ENCODE measurements at places on chromosomes 11 and 22. TPM values are rescaled to one million over a fixed set of nuclear protein-coding genes. Genes with fewer than 3 reads are reported as not detected.

GRCh38 chr11:65625628-65626342 is 10.2 kb downstream of the PCNX3 start:
- no peak overlapping the region for H3K4me3 ChIP-seq
- H3K36me3 ChIP-seq: peaks cover 32% of the 10 kb centered on the region
- H3K27ac ChIP-seq: no peak overlapping the region
- DNase-seq: no peak
- no peaks in the 10 kb centered on the region for H3K27me3 ChIP-seq
- H3K4me1 ChIP-seq: no peaks in the 10 kb centered on the region

DNA sequence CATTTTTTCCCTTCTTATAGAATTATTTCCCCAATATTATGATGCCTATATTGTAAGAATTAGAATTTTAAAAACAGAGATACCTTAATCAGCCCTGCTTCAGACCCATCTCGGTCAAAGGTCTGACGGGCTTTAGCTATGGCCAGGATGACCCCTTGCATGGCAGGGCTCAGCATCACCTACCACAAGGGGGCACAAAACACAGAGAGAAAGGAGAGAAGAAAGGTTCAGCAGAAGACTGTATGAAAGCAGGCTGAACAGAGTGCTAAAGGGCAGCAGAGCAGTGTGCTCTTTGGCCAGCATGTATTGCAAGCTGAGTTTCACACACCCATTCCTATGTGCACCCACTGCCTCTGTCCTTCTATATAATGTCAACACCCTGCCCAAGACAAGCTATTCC is 26.8 kb downstream of the CLDN25 start:
- peaks cover 21% of the 10 kb centered on the region for H3K4me1 ChIP-seq
- H3K4me3 ChIP-seq: no peak overlapping the region
- no peak overlapping the region for H3K27ac ChIP-seq
- H3K36me3 ChIP-seq: peaks cover 44% of the 10 kb centered on the region
- H3K27me3 ChIP-seq: no peaks in the 10 kb centered on the region

GRCh38 chr11:70090961-70091381 is 12.9 kb downstream of the ANO1 start:
- H3K27ac ChIP-seq: no peak overlapping the region
- DNase-seq: no peak
- peaks cover 51% of the 10 kb centered on the region for H3K27me3 ChIP-seq
- no peak overlapping the region for H3K4me3 ChIP-seq

DNA sequence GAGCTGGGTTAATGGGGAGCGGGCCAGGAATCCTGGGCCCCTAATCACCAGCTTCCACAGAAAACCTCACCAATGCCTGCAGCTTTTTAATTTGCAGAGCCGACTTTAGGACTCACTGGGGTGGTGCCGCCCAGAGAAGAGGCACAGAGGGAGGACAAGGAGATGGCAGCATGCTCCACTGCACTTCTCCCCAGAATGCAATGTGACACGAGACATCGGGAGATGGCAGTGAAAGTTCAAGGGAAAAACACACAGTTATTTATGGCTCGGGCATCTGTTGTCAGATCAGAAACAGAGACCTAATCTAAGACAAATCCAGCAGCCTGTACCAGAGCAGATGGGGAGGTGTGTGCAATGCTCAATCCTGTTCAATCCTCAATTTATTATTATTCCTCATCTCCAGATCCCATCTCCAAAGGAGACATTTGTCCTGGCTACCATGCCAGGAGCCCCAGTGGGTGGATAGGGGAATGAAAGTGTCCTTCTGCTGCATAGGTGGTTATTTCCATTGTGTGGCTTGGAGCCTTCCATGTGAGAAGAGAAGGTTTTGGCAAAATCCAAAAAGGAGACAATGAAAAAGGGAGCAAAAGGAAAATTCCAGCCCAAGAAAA is 250.0 kb downstream of the NXPE2 start:
- no peaks in the 10 kb centered on the region for H3K27me3 ChIP-seq
- H3K36me3 ChIP-seq: no peaks in the 10 kb centered on the region
- no peaks in the 10 kb centered on the region for H3K4me1 ChIP-seq
- H3K4me3 ChIP-seq: no peak overlapping the region

GRCh38 chr22:43479962-43480361 is 68.1 kb downstream of the MPPED1 start:
- no peak overlapping the region for H3K4me3 ChIP-seq
- H3K36me3 ChIP-seq: no peaks in the 10 kb centered on the region
- no peak overlapping the region for H3K27ac ChIP-seq
- DNase-seq: no peak

GRCh38 chr11:68282141-68282860 is 10.5 kb upstream of the C11orf24 start:
- H3K27me3 ChIP-seq: no peaks in the 10 kb centered on the region
- no peaks in the 10 kb centered on the region for H3K4me1 ChIP-seq
- H3K27ac ChIP-seq: no peak overlapping the region
- no peak for DNase-seq

PUS3 gene
- total RNA-seq: 14.6 TPM

DNA sequence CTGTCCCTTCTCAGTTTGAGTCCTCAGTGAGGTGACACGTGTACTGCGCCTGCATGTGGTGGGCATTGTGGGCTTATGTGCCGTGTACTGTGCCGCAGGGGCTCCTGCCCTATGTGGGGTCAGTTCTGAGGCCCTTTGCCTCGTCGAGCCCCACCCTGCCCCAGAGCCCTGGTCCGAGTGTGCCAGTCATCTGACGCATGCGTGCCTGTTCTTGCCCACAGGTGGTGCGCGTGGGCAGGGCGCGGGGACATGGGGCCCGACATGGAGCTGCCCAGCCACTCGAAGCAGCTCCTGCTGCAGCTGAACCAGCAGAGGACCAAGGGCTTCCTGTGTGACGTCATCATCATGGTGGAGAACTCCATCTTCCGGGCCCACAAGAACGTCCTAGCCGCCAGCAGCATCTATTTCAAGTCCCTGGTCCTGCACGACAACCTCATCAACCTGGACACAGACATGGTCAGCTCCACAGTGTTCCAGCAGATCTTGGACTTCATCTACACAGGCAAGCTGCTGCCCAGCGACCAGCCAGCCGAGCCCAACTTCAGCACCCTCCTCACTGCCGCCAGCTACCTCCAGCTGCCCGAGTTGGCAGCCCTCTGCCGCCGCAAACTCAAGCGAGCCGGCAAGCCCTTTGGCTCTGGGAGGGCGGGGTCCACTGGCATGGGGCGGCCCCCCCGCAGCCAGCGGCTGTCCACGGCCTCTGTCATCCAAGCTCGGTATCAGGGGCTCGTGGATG is 22.3 kb upstream of the TMEM191C start:
- H3K4me3 ChIP-seq: no peak overlapping the region
- peak; percentile 80 for DNase-seq
- no peak overlapping the region for H3K27ac ChIP-seq
- no peaks in the 10 kb centered on the region for H3K27me3 ChIP-seq

GAL3ST1 gene
- 0.21 TPM for total RNA-seq

ZNF280A gene
- not detected for total RNA-seq

- H3K27ac ChIP-seq: no peak overlapping the region
- H3K36me3 ChIP-seq: peaks cover 2% of the 10 kb centered on the region
- no peaks in the 10 kb centered on the region for H3K27me3 ChIP-seq
- no peak overlapping the region for H3K4me3 ChIP-seq
These were observed 27.3 kb downstream of the SCGB1A1 start for GRCh38 chr11:62446091-62446490.

- no peaks in the 10 kb centered on the region for H3K4me1 ChIP-seq
- H3K4me3 ChIP-seq: no peak overlapping the region
- DNase-seq: no peak
- no peak overlapping the region for H3K27ac ChIP-seq
These were observed 49.9 kb upstream of the HORMAD2 start for GRCh38 chr22:30030329-30030728.

CCDC89 gene
- total RNA-seq: not detected

GRCh38 chr11:79501707-79502106 is 60.9 kb upstream of the TENM4 start:
- H3K4me3 ChIP-seq: peak overlapping the region; percentile 1
- H3K27ac ChIP-seq: peak overlapping the region; percentile 3
- peaks cover 15% of the 10 kb centered on the region for H3K4me1 ChIP-seq
- no peak for DNase-seq
- H3K36me3 ChIP-seq: no peaks in the 10 kb centered on the region
- H3K27me3 ChIP-seq: peaks cover 3% of the 10 kb centered on the region

DNA sequence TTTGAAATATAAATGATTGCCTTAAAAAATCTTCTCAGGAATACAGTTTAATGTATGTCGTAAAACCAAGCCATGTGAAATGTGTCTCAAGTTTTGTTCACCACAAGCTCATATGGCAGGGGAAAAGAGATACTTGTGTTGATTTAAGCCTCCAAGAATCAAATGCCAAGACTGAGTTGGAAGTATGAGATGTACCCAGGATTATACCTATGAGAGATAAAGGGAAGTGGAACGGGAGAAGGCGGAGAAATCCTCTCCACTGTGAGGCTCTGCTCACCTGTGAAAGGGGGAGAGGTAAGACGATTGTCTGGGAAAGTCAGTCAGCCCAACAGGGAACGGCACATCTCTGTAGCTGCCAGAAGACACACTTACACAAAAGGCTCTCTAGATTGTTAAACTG is 124.8 kb downstream of the TRPC6 start:
- H3K4me3 ChIP-seq: no peak overlapping the region
- peaks cover 27% of the 10 kb centered on the region for H3K36me3 ChIP-seq
- no peaks in the 10 kb centered on the region for H3K27me3 ChIP-seq
- H3K4me1 ChIP-seq: peaks cover 2% of the 10 kb centered on the region
- H3K27ac ChIP-seq: no peak overlapping the region
- DNase-seq: no peak

- H3K27ac ChIP-seq: no peak overlapping the region
- H3K27me3 ChIP-seq: no peaks in the 10 kb centered on the region
- DNase-seq: no peak
These were observed 57.0 kb downstream of the PRMT3 start for GRCh38 chr11:20444535-20444934.

- H3K27ac ChIP-seq: no peak overlapping the region
- no peaks in the 10 kb centered on the region for H3K27me3 ChIP-seq
- H3K4me3 ChIP-seq: no peak overlapping the region
- no peak for DNase-seq
- peaks cover 22% of the 10 kb centered on the region for H3K4me1 ChIP-seq
These were observed 288.0 kb downstream of the SBF2 start for GRCh38 chr11:10005955-10006525.

DNA sequence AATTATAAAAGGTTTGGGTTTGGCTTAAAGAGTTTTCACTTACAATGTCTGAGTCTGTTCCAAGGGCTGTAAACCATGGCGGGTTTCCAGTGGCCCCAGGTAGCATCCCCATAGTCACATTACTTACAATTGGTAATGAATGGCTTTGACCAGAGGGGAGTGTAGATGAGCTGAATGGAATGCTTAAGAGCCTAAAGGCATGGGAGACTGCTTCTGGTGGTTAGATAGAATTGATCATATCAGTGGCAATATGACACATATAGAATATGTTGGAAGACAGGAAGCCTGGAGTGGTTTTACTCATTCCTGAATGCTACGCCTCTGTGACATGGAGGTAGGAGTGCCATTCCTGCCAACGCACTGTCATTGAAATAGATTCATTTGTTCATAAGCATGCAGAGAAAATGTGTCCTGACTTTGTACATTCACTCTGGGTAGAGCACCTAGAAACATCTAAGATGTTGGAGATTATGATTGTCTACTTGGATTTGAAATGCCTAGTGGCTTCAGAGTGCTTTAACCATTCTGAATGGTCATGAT is 183.3 kb downstream of the BLID start:
- no peaks in the 10 kb centered on the region for H3K27me3 ChIP-seq
- no peak for DNase-seq
- H3K36me3 ChIP-seq: no peaks in the 10 kb centered on the region
- no peak overlapping the region for H3K4me3 ChIP-seq
- no peak overlapping the region for H3K27ac ChIP-seq

Data from osteocyte (in vitro differentiated cells).